Activated CD8-positive, alpha-beta T cell treated with anti-CD3 and anti-CD28 coated beads, Interleukin-2, amount 10 ng/mL, durations not matched to agents 7 days and 5 days (primary cell): ENCODE measurements at places on chromosomes 6 and 20. TPM values are rescaled to one million over a fixed set of nuclear protein-coding genes. Genes with fewer than 3 reads are reported as not detected.

DNA sequence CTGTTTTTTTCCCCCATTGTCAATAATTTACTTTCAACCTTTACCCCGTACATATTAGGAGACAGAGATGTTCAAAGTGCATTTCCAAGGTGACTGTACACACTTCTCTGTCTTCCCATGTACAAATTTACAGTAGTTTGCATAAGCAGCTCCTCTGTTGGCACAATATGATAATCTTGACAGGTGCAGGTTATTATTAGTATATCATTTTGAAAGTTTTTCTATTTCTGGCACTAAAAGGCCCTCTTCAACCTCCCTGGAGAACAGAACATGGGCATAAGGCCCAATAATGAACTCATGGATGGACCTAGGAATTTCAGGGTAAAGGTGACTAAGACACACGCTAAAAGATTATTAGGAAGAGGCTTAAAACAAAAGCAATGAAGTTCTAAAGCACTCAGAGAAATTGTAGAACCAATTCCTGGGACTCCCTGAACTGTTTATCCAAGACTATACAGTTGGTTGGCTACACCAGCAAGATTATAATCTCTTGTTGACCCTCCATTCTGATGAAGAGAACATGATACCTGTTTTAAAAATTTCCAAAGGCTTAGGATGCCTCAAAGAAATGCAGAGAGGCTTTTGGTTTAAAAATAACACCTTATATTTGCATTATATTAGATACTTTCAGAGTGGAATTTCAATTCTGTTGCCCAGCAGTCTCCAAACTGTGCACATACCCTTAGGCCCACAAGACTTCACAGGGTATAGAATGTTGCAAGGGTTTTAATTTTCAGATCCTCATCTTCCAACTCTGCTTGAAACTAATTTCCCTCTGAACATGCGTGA is 1.1 kb downstream of the AIG1 start:
- no peak for DNase-seq

GRCh38 chr6:82766476-82766875 is 299.2 kb downstream of the UBE3D start:
- no peak for DNase-seq

DNA sequence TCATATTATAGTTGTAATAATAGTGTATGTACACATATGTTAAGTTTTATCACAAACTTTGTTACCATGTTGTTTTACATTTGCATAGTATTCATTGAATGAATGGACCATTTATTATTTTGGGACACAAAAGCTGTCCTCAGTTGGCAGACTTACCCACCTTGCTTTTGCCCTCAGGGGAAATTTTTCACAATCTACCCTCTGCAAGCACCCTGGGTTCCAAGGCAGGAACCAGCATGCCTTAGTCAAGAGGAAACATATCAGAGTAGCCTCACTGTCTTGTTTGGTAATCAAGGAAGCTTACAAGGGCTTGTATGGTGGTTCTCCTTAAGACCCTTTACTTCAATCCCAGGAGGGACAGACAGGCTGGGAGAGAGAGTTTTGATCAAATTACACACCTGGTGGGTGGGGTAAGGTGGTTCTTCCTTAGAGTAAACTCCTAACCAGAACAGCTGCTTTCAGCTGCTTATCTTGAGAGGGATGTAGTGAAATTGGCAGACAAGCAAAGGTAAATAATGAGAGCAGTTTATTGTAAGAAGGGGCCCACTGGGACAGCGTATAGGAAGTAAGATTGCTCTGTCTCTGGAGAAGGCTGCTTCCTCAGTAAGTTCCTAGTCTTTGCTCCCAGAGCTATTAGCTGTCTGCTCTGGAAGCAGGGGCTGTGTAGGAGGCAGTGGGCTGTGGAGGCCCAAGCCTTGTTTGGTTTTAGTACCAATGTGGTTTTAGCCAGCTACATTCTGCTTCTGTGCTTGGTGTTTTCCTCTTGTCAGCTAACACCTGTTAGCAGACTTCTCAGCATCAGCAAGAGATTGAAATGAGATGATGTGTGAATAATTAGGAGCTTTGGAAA is 31.1 kb downstream of the BRPF3 start:
- DNase-seq: no peak

- peak; percentile 69 for DNase-seq
Observed at GRCh38 chr6:32692019-32692418, 25.6 kb upstream of the HLA-DQB1 start.

GRCh38 chr6:134521116-134521501 is 203.2 kb upstream of the SGK1 start:
- DNase-seq: no peak

NDUFAF4 gene
- total RNA-seq: 42.3 TPM

MLIP gene
- not detected for total RNA-seq

PIGT gene
- total RNA-seq: 62.4 TPM

ANKRD66 gene
- total RNA-seq: not detected
